ENCODE measurements at places on chromosomes 7 and 10.

GRCh38 chr7:156430109-156430508 is 210.5 kb upstream of the RNF32 start:
- no peak for DNase-seq

DNA sequence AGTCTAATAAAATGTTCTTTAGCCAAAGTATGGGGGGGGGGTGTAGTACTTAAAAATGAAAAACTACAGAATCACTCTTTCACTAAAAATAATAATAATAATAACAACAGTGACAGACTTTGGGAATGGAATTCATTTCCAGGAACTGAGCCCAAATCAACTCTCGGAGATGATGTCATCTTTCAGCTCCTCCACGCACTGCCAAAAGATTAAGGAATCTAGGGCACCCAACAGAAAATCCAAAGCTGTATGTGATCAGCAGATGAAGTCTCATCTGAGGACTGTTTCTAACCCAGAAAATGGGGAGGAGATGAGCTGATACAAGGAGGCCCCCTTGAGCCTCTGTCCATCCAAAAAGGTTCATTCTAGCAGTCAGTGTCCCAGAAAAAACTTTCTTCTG is 54.5 kb downstream of the GRB10 start:
- no peak for DNase-seq

DNA sequence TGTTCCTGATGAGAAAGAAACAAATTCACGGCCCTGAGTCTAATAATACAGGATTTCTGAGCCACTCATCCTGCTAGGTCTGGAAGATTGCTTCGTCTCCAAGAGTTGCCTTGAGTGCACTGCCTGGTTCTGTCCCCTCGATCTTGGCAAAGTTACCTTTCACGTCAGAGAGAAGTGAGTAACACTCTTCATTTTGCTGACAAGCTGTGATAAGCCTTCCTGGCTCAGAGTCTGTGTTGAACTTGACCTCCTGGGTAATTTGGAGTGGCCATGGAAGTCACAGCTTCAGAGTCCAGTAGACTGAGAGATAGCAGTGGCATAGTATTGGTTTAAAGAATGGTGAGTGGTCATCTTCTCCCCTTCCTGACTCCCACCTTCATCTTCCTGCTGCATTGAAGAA is 64.7 kb upstream of the LRGUK start:
- no peak for DNase-seq

GRCh38 chr10:95832216-95833041 is 75.3 kb upstream of the CC2D2B start:
- DNase-seq = no peak

DNA sequence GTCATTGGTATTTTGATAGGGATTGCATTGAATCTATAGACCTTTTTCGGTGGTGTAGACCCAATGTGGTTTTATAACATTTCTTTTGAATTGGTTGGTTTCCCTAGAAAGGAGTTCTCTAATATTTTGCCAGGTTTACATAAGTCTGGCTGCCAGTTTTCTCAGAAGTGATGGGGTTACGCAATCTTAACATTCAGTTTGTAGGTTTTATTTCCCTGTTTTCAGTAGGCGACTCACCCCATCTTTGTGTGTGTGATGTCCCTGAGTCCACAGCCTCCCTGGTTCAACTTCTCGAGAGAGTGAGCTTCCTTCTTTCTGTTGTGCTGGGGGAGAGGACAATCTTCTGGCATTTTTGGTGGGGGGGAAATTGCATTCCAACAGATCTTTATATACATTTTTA is 9.6 kb upstream of the KIF5B start:
- DNase-seq = no peak

GRCh38 chr7:4479367-4480039 is 202.6 kb upstream of the FOXK1 start:
- no peak for DNase-seq

DNA sequence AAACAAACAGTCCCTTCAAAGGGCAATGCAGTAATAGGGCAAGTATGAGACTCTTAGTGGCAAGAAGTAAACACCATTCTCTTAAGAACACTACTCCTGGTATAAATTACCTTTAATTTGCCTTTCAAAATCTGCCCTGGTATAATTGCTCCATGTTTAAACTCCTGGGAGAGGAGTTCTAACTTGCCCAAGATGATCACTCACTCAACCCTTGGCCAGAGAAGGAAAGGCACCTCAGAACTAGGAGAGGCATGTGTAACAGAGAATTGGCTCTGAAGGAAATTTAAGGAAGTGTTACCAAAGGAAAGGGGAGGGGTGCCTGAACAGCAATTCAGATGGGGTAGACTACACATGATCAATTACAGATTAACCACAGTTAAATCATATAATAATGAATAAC is 1173.6 kb upstream of the SORCS1 start:
- DNase-seq = no peak

DNA sequence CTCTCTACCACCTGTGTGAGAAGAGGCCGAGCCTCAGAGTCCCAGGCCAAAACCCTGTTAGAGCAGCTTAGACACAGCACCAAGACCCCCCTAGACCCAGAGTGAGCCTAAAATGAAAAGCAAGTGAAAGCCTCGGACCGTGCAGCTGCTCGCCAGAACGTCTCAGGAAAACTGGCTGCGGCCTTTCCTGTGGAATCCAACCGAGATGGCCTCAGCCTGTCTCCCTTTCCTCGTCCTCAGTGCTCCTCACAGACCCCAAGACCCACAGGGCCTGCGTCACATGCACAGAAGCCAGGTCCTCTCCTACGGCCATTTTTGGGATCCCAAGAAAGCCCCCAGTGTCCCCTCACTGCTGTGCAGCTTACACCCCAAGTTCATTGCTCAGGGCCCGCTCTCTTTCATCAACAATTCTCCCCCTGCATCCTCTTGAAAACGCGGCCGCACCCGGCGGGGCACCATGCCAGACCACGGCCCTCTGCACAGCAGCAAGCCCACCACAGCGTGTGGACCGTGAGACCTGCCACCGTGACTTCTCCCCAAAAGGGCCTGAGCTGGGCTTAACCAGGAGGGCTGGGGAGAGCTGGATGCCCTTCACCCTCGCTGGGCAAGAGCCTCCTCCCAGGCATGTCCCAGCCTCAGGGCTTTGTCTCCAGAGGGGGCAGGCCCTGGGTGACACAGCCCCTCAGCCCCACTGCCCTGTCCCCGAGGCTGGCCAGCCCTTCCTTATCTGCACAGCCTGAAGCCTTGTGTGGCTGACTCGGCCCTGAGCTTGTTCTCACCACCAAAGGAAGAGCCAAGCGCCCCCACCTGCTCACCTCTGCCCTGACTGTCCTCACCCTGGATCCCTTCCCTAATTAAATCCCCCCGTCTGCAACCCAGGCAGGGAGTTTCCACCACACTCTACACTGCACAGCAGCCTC is 142.9 kb downstream of the PTPRN2 start:
- no peak for DNase-seq

- DNase-seq = no peak
Observed at GRCh38 chr10:74394416-74394969, 243.5 kb downstream of the ADK start.

GRCh38 chr10:10824591-10825148 is 193.0 kb upstream of the CELF2 start:
- DNase-seq = no peak

DNA sequence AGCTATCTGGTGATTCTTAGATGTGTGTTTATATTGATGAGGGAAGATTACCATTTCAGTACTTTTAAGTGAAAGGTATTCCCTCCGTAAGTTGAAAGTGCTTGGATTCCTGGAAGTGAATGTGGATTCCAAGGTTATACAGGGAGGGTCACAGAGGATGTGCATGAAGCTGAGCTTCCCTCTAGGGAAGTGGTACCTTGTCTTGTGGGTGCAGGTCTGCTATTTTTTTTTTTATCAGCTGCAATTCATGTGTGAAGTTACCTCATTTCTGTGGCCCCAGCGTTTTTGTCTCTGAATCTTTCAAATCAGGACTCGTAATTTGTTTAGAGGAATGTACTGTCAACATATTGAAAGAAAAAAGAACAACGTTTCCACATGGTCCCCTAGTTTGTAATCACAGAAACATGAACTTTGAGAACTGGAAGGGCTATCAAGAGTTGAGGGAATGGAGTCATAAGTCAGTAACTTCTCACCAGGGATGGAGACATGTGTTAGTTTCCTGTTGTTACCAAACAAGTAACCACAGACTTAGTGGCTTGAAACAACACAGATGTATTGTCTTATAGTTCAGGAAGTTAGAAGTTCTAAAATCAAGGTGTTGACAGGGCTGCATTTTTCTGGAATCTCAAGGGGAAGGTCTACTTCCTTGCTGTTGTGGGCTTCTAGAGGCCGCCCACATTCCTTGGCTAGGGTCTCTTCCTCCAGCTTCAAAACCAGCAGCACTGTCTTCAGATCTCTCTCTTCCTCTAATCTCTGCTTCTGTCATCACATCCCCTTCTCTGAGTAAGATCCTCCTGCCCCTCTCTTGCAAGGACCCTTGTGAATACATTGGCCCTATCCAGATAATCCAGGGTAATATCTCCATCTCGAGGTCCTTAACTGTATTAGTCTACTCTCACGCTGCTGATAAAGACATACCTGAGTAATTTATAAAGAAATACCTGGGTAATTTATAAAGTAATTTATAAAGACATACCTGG is 64.4 kb downstream of the RAB18 start:
- no peak for DNase-seq

GRCh38 chr10:15879663-15880062 is 19.4 kb upstream of the MINDY3 start:
- no peak for DNase-seq

DNA sequence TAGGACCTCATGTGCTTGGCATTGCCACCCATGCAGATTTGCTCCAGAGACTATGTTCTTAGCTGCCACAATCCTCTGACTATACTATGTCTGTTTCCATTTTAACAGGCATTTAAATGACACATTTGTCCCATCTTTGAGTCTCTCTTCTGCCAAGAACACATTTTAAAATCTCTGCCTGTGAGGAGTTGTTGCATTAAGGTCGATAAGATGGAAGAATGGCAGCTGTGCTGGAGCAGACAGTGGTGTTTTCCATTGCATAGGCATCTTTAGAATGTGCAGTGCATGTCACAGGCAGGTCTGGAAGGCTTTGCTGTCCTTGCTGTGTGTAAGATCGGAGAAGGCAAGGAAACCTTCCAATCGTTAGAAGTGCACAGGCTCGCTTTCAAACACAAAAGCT is 70.9 kb upstream of the CELF2 start:
- no peak for DNase-seq

DNA sequence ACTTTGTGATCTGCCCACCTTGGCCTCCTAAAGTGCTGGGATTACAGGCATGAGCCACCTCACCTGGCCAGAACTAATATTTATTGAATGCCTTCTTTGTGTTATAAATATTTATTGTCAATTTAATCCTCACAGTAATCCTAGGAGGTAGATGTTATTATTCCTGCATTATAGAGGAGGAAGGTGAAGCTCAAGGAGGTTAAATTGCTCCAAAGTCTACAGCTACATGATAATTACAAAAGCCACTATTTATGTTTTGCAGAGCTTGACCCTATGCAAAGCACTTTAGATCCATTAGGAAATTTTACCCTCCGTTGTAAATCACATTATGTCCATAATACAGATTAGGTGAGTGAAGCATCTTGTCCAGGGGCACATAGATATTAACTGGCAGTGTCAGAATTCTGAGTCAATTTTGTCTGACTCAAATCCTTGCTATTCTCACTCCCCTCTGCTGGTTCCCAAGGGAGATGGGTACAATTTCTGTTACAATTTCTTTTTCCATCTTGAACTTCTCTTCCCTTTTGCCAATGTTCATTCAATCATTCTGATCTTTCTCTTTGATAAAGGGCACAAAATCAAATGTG is 25.7 kb upstream of the CDK14 start:
- no peak for DNase-seq

DNA sequence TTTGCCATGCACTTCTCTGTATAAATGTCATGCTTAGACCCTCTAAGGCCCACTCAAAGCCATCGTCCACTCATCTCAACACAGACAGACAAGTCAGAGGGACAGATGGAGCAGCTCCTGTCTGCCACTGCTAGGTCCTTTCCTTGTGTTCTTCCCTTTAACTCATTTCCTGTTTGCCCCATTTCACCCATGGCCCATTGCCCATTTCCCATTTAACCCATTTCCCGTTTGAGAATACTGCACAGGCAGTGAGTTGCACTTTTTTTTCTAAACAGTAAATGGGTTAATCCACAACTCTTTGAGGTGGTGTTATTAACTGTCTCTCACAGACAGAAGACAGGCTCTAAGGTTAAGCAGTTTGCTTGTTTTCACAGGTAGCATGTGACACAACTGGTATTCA is 179.3 kb downstream of the NPSR1 start:
- DNase-seq = no peak

DNA sequence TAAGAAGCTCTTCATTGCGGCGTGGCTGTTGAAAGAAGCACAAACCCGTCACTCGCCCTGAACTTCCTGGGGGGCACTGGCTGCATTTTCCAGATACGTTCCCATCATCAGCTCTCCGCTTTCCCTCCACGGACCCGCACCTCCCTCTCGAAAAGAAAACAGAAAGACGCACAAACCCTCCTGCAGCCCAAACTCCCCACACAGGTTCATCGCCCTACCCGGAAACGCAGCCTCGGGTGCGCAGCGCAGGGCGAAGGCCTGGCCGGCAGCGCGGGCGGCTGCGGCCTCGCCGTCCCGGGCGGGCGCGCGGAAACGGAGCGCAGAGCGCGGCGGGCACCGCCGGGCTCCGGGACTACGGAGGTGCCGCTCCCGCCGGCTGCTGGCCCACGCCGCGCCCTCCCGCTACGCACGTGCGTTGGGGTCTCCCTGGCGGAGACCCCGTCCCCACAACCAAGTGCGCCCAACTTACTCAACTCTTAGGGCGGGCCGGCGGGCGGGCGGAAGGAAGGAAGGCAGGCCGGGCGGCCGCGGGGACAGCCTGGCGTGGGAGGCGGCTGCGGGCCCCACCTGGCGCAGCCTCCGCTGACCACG is 822 bp downstream of the ZNF800 start:
- peak; percentile 26 for DNase-seq

DNA sequence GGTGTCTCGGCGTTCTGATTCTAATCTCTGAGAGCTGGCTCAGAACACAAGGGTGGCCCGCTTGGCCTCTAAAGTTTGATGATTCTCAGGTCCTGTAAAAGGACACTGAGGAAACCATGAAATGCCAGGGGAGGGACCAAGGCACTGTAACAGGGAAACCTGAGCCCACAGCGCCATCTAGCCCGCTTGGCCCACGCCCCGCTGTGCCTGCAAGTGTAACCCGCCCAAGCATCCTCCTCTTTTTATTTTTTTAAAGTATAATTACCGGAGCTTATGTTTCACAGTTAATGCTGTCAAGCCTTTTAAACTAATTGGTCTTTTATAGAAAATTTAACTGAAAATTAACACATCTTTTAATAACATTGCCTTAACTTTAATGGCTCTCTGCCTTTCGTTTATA is 734.7 kb downstream of the KCNMA1 start:
- DNase-seq = no peak

DNA sequence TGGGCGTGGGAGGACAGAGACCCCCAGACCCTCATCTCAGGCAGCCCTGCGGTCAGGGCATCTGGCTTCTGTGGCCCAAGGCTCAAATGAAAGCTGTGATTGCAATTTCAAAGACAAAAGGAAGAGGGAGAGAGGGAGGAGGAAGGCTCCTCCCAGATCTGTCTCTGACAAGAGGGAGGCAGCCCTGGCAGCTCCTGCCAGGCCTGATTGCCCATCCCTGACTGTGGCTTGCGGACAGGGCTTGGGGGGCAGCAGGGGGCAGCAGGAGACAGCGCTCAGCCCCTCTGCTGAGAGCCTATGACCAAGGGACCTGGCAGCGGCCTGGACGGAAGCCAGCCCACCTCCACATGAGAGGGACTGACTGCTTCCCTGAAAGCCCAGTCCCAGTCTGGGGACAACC is 91.8 kb downstream of the PTPRN2 start:
- DNase-seq = no peak

Data from GM12892 (cell line).